ENCODE measurements at places on chromosomes 13 and 19.

- DNase-seq: no peak
These were observed 220.1 kb downstream of the FOXO1 start for GRCh38 chr13:40446365-40446764.

DNA sequence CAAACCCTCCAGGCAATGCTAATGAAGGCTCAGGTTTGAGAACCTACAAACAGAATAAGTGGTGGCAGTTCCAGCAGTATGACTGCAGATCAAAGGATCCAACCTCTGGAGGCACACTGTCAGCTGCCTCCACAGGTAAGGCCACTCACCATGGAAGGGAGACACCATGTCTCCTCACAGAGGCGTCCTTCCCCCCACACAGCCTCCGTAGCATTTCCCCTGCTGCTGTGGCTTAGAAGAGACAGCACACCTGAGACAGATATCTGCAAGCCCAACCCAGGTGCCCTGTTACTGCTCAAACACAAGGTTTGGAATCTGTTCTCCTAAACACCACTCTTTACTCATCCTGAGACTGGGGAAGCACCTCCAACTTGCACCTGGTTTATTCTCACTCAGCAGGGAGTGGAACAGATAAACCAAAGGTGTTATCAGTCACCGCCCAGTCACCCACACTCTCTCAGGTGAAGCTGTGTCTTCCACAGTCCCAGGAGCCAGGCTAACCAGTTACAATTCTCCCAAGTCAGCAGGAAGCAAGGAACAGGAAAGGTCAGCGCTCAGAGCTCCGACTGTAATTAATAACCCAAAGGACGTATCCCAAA is 311.2 kb downstream of the FOXO1 start:
- no peak for DNase-seq

- no peak for DNase-seq
These were observed 36.7 kb downstream of the ZAR1L start for GRCh38 chr13:32278426-32278825.

GRCh38 chr19:56642711-56643459 is at the start of gene SMIM17:
TSS of gene SMIM17 (plus strand) at chr19:56643159. CDS start at chr19:56645668, 2,509 bp downstream.
- DNase-seq: no peak

DNA sequence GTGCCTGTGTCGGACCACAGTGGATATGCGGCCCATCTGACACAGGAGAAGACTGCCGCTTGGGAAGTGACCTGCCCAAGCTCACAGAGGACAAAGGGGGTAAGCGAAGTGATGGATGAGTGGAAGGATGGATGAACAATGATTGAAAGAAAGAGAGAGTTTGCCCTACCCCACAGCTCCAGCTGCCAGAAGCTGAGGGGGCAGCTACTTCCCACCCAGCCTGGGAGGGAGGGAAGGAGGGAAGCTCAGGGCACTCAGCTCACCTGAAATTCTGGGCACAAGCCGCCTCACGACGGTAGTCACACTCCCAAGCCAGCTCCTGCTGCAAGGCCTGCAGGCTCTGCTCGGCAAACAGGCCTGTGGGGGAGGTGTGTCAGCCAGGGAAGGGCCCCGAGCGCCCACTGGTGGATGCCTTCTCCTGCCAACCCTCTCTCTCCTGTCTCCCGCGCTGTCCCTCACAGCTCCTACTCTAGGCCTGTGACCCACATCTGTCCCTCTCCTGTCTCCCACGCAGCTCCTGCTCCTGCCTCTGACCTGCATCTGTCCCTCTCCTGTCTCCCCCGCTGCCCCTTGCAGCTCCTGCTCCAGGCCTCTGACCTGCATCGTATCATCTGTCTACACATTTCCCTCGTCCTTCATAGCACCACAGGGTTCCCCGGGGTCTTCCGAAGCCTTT is 12.0 kb upstream of the NUMBL start:
- no peak for DNase-seq

Data from activated naive CD4-positive, alpha-beta T cell treated with anti-CD3 and anti-CD28 coated beads, Interleukin-2, amount 50 U/mL, for 16 hours (primary cell).